ENCODE measurements at places on chromosomes 4 and X.

DNA sequence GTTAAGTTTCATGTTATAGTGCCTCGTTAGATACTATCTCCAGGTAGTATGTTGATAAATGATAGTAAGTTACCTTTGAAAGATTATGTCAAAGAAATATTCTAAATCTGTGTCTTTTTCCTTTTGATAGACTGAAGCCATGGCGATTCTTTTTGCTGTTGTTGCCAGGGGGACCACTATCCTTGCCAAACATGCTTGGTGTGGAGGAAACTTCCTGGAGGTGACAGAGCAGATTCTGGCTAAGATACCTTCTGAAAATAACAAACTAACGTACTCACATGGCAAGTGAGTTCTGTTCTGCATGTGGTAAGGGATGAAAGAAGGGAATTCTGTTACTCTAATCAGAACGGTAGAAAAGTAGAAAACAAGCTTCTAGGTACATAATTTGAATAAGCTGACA lies 8.2 kb downstream of the VAMP7 start:
- DNase-seq: no peak

- DNase-seq: no peak
Observed at GRCh38 chr4:148954011-148954749, 512.0 kb upstream of the NR3C2 start.

DNA sequence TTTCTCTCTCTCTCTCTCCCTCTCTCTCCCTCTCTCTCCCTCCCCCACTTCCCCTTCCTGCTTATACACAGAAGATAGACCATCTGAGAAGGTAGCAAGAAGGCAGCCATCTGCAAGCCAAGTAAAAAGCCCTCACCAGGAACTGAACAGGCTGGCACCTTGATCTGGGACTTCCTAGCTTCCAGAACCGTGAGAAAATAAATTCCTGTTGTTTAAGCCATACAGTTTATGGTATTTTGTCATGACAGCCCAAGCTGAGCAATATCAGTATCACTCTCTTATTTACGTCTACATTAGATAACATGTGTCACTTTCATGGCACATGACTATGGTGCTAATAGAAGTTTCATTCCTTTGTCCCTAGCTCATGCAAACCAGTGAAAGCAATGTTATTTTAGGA lies 581.1 kb downstream of the INPP4B start:
- no peak for DNase-seq

- DNase-seq: no peak
Observed at GRCh38 chrX:82362550-82362949, 1145.5 kb upstream of the POU3F4 start.

DNA sequence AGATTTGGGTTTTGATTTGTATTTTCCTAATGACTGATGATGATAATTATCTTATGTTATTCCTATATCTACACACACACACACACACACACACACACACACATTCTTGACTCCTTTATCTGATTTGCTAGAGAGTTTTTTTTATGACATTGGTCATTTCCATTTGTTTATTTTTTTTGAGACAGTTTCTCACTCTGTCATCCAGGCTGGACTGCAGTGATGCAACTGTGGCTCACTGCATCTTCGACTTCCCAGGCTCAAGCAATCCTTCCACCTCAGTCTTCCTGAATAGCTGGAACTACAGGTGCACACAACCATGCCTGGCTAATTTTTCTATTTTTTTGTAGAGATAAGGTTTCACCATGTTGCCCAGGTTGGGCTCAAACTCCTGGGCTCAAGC lies 6.7 kb downstream of the ZNF81 start:
- no peak for DNase-seq

- no peak for DNase-seq
Observed at GRCh38 chr4:55029821-55030503, 95.4 kb downstream of the KDR start.

GRCh38 chrX:152138388-152138784 lies at the start of gene MAGEA10:
Gene MAGEA10 (minus strand): TSS chrX:152138577. CDS start chrX:152135620, 2,957 bp downstream.
- DNase-seq: no peak

DNA sequence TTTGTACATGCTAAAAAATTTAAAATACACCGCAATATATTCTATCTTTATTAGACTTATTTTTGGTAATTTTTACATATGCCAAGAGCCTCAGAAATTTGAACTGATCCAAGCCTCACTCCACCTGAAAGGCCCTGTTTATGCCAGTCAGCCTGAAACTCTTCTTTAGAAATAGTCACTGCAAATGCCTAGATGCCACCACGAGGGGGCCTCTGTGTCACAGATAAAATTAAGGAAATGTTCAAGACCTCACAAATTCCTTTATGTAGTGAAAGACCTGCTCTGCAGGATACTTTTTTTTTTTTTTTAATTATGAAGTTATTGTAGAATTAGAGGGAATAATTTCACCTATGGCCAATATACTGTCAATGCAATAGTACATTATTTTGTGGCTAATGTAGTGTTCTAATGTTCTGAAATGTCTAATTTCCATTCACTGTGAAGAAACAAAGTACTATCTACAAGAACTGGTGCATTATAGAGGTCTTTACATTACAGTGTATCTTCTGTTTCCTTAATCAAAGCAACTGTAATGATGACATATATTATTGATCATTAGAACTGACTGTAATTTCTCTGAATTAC lies 69.8 kb downstream of the DTHD1 start:
- DNase-seq: peak; percentile 12

DNA sequence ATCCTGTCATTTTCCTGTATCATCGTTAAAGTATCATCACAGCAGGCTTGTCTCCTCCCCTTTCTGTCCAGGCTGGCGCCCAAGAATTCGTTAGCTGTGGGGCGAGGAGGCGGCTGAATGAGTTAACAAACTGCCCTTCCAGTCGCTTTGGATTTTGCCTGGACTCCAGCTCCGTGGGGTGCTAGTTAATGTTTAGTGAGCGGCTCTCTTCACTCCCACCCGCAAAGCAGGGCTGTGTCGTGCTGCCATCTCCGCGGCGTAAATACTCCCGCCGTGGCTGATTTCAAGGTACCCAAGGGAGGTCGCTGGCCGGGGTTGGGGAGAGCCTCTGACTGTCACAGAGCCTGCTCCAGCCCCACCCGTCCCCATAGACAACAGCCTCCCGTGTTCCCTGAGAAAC lies 44.9 kb upstream of the SPRY1 start:
- DNase-seq: no peak

DNA sequence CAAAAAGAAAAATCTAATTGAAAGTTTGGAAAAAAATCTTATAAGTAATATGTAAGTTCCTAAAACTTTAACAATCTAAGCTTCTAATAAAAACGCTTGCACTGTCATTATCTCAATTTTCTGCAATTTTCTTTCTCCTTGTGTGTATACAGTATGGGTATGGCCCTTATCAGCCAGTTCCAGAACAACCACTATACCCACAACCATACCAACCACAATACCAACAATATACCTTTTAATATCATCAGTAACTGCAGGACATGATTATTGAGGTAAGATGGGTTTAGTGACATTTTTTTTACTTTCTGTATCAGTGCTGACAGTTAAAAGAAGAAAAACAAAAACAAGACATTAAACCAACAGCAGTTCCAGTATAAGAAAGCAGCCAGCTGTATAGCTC lies 4.9 kb downstream of the STATH start:
- DNase-seq: no peak

- DNase-seq: no peak
Observed at GRCh38 chr4:106022454-106022853, 127.2 kb downstream of the NPNT start.

DNA sequence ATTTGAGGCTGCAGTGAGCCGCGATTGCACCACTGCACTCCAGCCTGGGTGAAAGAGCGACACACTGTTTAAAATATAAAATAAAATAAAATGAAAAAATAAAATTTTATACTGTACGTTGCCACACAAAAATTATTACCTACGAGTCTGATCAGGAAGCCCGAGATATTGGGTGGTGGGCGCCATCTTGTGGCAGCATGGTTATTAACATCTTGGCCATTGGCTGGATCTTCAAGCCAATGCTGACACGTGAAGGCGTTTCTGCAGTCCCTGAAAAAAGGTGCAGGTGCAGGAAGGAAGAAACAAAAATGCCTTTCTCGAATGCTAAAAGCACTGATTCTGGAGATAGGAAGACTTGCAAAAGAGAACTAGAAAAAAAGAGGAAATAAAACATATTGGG lies 4.9 kb upstream of the TLR8 start:
- DNase-seq: peak; percentile 10

DNA sequence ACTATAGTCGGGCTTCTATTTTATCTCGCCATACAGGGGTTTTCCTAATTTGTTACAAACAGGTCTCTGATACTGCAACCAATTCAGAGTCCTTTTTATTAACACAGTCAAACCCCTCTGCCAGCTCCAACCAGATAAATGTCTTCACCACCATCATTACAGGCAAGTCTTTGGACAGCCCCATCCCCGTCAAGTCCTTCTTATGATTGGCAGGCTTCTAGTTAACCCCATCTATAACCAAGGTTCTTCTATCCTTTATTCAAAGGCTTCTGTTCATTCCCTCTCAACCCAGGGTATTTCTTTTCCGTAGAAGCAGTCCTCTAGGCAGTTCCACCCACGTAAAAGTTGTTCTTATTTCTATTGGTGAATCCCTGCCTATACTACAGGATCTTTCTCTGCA lies 29.9 kb upstream of the FOXR2 start:
- no peak for DNase-seq

GRCh38 chr4:43457866-43458265 lies 565.4 kb downstream of the GRXCR1 start:
- DNase-seq: no peak

DNA sequence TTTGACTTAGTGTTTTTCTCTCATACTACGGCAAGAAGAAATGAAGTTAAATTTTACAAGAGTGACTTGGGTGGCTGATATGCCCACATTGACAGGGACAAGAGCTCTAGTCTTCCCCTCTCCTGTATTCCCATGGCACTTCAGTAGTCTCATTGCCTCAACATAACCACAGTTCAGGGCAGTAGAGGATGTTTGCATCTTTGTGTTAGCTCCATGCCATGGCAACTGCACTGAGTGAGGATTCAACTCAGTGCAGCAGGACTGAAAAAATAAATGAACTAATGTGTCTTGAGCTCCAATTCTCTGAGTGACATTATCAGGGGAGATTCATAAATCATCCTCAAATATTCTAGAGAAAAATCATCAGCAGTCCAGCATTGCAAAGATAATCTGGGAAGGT lies 78.8 kb downstream of the TET2 start:
- DNase-seq: no peak

GRCh38 chrX:22196149-22196548 lies 76.6 kb upstream of the CBLL2 start:
- DNase-seq: no peak

GRCh38 chr4:54497947-54498346 lies 159.8 kb upstream of the KIT start:
- DNase-seq: no peak

GRCh38 chr4:177293208-177294033 lies 16.3 kb upstream of the NEIL3 start:
- no peak for DNase-seq

GRCh38 chrX:154484255-154485149 lies 1.9 kb downstream of the UBL4A start:
- DNase-seq: no peak

DNA sequence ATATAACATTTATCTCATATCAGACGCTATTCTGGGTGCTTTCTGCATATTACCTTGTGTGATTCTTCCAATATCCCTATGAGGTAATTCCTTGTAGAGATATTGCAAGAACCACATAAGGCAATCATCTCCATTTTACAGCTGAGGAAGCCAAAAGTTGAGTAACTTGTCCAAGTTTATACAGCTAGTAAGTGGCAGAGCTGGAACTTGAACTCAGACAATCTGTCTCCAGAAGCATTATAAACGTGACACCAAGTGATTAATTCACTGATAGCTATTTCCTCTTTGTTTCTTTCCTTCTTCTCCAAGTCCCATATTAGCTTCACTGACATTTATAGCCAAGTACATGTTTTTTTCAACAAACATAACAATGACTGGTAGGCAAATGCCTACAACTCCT lies 7.3 kb downstream of the EMCN start:
- no peak for DNase-seq

DNA sequence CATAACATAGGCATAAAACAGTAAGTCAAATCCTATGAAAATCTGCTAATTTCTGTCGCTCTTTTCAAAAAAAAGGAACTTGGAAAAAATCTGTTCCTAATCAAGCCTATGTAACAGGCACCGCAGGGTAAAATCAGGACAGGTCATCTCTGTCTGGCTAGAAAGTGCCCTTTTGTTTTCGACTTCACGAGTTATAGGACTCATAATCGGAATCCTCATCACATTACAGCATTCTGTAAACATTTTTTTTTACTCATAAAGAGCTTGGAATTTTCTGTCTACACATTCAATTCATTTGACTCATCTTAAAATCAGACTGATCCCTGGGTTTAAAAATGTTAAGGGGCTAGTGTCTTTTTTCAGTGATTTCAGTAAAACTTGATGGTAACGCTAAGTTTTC lies 181.7 kb upstream of the TBC1D9 start:
- DNase-seq: no peak

DNA sequence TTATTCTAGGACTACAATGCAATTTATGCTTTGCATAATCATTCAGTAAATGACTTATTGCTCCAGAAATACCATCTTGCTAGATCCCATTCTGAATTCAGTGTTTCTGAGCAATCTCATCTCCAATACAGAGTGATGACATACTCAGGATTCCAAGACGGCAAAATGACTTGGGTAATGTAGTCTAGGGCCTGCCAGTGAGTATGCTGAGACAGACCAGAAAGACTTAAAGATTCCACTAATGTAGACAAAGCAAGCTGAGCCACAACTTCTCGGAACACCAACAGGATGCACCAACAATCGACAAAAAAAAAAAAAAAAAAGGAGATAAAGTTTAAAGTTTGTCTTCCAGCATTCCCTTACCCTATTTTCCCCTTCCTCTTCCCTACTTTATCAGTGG lies 919 bp upstream of the SEC24B start:
- DNase-seq: no peak

DNA sequence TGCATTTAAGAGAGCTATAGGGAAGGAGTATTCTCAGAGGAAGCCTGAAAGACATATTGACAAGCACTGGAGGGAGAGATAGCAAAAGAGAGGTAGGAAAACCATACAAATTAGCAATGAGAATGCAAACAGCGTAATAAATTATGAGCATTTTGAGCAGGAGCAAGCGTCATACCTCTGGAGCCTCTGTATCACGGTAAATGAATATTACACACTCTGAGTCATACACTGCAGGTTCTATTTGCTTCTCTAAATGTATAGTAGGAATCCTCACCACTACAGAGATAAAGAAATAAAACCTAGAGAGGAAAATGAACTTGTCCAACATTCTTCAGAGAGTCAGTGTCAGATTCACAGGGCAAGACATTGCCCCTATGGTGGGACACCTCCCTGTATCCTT lies 46.4 kb upstream of the GABRE start:
- DNase-seq: no peak

- DNase-seq: no peak
Observed at GRCh38 chr4:41548305-41548880, 10.4 kb downstream of the LIMCH1 start.
